Stimulated activated CD8-positive, alpha-beta memory T cell treated with anti-CD3 and anti-CD28 coated beads, Interleukin-15, amount 100 ng/mL, for 48 hours (primary cell): ENCODE measurements at places on chromosomes 6 and 20.

DNA sequence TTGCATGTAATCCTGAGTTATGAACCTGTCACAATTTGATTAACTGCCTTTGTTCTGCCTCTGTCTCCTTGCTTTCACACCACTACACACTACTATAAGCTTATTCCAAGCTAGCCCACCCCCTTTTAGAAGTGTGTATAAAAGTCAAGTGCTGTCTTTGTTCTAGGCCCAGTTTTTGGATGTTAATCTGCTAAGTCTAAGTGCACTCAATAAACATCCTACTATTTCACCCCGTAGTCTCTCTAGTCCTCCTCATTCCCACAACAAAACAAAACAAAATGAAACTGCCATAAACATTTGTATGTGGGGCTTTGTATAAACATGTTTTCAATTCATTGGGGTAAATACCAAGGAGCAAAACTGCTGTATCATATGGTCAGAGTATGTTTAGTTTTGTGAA is 16.1 kb upstream of the SPACA1 start:
- no peak for DNase-seq

GRCh38 chr20:52677216-52677615 is 294.9 kb upstream of the TSHZ2 start:
- no peak for DNase-seq

- no peak for DNase-seq
These were observed 85.5 kb downstream of the KHDC1L start for GRCh38 chr6:73139681-73140383.

DNA sequence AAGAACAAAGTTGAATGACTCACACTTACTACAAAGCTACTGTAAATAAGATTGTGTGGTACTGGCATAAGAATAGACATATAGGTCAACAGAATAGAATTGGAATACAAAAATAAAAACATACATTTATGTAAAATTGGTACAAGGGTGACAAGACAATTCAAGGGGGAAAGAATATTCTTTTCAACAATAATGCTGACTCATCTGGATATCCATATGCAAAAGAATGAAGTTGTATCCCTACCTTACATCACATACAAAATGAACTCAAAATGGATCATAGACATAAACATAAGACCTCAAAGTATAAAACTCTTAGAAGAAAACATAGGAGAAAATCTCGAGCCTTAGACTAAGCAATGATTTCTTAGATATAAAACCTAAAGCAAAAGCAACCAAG is 50.9 kb downstream of the TRMT6 start:
- no peak for DNase-seq

GRCh38 chr6:125188037-125188436 is 34.5 kb downstream of the TPD52L1 start:
- DNase-seq, result no peak

DNA sequence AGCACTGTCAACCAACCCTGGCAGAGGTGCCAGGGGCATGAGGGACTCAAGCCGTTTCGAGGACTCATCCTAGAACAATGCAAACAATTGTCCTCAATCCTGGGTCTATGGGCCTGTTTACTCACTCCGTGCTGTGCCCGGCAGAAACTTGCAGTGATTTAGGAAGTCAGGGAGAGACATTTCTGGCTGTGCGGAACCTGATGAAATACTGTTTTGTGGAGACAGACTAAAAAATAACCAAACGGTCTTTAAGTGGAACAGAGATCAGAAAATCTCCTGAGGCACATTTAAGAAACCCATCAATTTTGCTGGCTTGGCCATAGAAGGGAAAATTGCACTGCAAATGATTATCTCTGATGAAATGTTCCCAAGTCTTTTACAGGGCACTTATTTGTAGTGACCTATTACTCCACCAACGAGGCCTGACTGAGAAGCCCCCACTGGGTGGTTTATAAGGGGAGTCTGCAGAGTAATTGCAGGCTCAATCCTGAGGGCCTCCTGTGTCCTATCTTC is 79.8 kb upstream of the KCNK16 start:
- no peak for DNase-seq

GRCh38 chr6:116412270-116412669 is 41.5 kb downstream of the DSE start:
- DNase-seq, result no peak

DNA sequence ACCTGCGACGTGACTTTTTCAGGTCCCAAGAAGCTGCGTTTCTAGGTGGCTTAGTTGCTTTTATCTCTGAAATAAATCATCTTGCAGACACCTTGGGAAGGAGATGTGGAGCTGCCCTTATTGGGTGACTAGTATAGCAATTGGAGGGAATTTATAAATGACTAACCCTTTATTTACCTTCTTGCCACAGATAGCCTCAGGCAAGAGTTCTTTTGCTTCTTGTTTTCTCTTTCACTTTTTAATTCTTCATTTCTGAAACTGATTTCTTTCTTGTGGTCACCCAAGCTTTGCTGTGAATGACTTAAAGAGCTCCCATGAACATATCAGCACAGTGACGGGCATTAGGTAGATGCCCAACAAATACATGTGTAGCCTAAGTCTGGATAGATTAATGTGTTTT is 3.0 kb downstream of the ADGRF4 start:
- no peak for DNase-seq

DNA sequence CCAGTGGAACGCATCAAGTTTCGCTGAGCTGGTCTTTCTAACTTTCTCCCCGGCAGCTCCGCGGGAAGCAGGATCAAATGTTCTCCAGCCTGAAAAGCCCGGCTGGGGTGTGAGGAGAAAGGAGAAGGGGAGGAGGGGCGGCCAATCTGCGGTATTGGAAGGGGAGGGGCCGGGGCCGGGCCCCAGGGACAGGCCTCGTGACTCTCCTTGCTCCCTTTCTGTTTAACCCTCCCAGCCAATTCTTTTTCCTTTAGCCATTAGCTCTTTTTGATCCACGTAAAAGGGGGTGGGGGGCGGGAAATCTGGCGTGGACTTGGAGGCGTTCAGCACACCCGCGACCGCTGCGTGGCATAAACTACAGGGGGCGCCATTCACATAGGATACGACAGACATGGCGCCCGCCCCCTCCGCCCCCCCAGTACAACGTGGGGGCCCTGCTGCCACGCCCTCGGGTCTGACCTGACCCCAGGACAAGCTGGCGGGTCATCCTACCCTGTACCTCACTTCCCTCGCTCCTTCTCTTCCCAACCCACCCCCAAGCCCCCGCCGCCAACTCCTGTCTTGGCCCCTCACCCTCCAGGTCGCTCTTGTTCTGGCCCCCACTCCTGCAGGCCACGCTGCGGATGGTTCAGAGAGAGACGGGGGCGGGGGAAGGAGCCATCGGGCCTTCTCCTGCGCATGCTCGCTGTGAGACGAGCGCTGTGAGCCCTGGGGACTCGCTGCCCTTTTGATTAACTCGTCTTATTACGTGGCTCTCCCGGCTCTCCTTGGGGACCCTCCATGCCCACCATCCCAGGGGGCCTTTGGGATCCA is 7.8 kb upstream of the MDGA1 start:
- DNase-seq, result peak; percentile 66

DNA sequence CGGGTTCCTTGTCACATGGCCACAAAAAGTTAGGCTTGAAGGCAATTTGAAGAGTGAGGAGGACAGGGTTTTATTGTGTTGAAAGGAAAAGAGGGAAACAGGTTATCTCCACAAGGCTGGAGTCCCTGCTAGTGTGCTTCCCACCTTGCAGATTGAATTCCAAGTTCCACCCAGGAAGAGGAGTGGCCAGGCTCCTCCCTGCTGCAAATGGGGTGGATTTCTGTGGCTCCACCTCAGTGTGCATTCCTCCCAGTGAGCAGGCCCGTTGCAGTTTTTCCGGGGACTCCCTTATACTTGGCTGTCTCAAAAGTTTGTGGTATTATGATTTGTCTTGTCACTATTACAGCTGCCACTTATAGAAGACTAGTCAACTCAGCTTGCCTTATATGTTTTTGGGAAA is 281.8 kb upstream of the PLCB4 start:
- DNase-seq, result no peak

GRCh38 chr6:21729431-21729830 is 135.9 kb downstream of the SOX4 start:
- DNase-seq, result no peak

- DNase-seq, result no peak
These were observed 175.7 kb downstream of the PDE10A start for GRCh38 chr6:165487347-165487746.

- DNase-seq, result no peak
These were observed 277.8 kb downstream of the EPM2A start for GRCh38 chr6:145457556-145457955.

DNA sequence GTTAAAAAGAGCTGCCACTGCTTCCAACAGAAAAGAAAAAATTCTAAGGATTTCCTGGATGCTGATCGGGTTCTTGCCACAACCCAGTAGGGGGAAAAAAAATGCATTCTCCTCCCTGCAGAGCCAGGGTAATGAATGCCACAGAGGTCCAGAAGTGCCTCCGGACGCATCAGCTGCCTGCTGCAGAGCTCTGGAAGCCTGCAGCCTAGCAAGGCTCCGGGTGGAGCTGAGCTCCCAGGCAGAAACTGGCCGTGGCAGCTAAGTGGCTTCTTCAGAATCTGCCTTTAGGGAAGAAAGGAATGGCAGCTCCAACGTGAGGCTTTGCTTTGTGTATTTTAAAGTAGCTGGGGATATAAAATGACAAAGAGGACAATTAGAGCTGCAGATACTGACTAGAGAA is 155.0 kb downstream of the CFAP61 start:
- DNase-seq, result no peak

GRCh38 chr6:54598787-54599313 is 247.7 kb upstream of the FAM83B start:
- DNase-seq, result no peak

DNA sequence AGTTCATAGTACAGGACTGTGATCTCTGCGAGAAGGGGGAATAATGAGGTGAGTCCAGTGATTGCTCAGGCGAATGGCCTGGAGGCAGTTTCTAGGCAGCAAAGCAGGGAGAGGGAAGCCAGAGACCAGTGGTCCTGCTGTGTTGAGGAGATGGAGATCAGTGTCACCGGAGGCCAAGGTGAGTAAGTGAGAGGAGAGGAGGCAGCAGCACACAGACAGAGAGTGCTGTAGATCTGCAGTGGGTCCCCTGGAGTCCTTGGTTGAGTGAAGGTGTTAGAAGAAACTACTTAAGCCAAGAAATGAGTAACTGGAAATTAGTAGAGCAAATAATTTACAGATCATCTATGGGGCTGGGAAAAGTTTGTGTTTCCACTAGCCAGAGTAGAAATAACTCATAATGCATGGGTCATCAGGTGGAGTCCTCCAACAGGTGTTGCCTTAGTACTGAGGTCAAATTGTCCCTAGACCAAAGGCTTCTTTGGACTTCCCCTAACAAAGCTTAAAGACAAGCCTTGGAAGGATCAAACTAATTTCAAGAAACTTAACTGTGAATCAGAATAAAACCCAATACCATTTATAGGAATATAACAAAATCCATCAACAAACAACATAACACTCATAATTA is 13.6 kb downstream of the HEBP2 start:
- no peak for DNase-seq

DNA sequence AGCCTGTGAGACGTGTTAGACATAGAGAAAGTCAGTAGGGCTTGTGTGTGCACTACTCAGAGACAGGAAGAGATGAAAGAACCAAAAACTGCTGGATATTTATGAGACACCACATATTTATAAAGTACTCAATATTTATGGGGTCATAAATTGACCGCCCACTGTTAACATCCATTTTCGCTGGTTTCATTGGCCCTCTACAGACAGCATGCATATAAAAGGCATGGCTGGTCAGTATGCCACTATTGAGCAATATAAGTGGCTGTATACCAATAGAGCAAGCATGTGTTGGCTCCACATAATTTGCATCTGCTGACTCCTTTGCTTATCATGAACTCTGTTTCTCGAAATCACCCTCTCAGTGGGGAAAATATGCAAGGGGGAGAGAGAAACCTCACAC is 110.3 kb upstream of the BTN3A2 start:
- DNase-seq, result no peak

- DNase-seq, result no peak
These were observed 4.8 kb upstream of the EMILIN3 start for GRCh38 chr20:41371371-41371770.

DNA sequence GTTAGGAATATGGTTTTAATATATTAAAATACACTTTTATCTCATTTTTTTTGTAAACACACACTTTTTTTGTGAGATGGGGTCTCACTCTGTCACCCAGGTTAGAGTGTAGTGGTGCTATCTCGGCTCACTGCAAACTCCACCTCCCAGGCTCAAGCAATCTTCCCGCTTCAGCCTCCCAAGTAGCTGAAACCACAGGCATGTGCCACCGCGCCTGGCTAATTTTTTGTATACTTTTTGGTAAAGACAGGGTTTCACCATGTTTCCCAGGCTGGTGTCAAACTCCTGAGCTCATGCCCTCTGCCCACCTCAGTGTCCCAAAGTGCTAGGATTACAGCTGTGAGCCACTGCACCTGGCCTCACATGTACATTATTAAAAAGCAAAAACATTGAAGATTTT is 10.8 kb downstream of the IPCEF1 start:
- no peak for DNase-seq

DNA sequence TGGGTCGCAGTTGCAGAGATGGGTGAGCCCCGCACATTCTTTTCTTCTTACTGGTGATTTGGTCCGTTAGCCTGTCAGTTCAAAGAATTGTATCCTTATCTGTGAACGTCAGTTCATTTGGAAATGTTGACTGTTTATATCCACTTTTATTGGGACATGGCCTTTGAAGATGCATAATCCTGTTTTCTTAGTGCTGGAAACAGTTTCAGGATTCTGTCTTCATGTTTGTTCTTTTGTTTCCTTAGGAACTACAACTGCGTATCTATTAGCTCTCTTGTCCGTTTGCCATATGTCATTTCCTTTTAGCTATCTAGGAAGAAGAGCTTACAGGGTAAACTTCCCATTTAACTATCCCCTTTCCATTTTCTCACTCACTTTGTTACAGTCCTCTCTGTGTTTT is 35.0 kb upstream of the TULP1 start:
- DNase-seq, result no peak

- DNase-seq, result no peak
These were observed 70.0 kb downstream of the MAP3K4 start for GRCh38 chr6:161061576-161061975.

DNA sequence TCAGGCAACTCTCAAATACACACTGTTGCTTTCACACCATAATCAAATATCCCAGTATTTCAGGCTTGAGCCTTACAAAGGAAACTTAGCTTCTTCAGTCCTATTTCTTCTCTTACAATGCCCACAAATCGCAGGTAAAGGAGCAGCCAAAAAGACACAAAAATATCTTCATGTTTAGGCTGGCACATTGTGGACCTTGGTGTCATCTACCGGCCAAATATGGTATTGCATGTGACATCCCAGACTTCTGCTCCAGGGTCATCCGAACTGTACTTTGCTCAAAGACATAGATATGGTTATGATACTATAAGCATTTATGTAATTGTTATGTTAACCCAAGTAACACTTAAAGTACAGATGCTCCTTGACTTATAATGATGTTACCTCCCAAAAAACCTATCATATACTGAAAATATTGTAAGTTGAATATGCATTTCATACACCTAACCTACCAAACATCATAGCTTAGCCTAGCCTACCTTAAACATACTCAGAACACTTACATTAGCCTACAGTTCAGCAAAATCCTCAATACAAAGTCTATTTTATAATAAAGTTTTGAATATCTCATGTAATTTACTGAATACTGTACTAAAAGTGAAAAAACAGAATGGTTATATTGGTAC is 4.6 kb downstream of the OR2H2 start:
- DNase-seq, result peak; percentile 1
